ENCODE measurements at places on chromosomes 12 and 14. TPM values are rescaled to one million over a fixed set of nuclear protein-coding genes. Genes with fewer than 3 reads are reported as not detected.
A peak's percentile ranks its signal among the peaks of the same experiment; 100 is the strongest.

GRCh38 chr14:30118992-30119640 lies 191.5 kb upstream of the PRKD1 start:
- DNase-seq = no peak

- DNase-seq = no peak
Measured at GRCh38 chr12:112333019-112333418, 49.2 kb downstream of the HECTD4 start.

- DNase-seq = no peak
Measured at GRCh38 chr12:89980236-89980635, 271.6 kb upstream of the ATP2B1 start.

- DNase-seq = no peak
Measured at GRCh38 chr12:78157199-78157598, 326.5 kb downstream of the NAV3 start.

DNA sequence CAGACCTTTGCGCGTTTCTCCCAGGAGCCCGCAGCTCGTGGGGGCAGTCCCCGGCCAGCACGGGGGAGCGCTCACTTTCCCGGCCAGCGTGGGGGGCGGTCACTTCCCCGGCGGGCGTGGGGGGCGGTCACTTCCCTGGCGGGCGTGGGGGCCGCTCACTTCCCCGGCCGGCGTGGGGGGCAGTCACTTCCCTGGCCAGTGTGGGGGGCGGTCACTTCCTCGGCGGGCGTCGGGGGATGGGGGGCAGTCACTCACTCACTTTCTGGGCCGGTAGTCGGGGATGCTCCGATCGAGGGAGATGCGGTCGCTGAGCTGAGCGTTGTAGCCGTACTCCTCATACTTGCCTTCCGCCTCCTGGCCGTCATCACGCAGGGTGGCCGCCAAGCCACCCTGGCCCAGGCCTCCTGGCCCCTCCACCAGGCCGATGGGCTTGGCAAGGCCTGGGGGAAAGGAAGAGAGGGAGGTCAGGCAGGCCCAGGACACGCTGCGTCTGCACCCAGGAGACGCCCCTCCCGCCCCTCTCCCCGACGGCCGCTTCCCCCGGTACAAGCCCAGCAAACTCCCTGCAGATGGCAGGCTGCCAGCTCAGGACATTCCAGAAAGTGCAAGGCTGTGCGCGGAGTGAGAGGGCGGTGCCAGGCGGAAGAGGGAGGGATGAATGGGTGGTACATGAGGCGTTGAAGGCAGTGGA lies 43.3 kb downstream of the GALNT9 start:
- DNase-seq = peak; percentile 64

GRCh38 chr14:100735271-100735670 lies 8.6 kb downstream of the DLK1 start:
- DNase-seq = no peak

- peak; percentile 71 for DNase-seq
Measured at GRCh38 chr14:38254571-38255407, 1.1 kb downstream of the CLEC14A start.

DNA sequence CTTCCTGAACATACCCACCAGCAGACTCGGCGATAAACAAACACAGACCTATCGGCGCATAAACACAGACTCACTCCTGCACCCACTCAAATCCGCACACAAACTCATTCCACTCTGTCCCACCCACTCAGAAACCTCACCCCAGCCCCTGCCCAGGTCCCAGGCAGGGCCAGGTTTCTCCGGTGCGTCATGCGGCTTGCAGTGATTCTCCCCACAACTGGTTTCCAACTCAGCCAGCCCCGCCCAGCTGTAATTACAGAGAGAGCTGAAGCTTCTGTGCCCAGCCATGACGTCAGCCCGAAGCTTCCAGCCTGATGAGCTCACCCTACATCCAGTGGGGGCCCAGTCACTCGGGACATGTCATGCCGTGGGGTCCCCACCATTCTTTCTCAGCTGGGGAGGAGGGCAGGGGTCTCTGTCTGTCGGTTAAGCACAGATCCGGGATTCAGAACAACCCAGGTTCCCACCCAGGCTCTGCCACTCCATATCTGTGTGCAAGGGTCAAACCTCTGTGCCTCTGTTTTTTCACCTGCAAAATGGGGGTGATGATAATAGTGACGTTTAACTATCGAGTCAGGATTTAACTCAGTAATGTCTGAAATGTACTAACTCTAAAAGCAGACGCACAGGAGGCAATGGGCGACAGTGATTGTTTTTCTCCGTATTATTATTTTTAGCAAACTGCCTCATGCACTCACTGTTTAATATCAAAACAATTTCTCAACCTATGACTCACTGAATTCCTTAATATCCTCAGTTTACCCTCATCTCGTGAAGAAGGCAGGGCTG lies 2.3 kb upstream of the HSPB8 start:
- peak; percentile 60 for DNase-seq

DNA sequence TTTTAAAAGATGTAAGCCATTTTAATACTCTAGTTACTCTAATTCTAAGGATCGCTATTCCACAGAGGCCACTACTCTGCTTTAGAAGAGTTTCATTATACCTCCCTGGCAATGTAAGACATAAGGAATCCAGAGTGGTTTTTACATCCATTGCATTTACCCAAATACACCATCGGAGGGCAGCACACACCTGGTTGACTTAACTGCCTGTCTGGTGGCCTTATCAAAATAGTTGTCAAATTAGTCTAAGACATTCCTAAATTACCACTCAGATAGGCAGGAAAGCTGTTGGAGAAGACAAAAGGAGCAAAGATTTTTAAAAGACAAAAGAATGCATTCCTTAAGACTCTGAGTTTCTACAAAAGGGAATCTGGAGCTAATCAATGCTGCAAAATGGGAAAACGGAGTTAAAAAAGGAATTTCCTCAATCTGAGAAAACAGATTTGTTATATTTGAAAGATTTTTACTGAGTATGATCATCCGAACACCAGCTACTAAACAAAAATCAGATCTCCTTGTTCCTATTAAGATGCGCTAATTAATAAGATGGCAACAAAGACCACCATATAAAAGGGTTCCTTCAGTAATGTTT lies 33.8 kb upstream of the FGD4 start:
- DNase-seq = peak; percentile 76

- DNase-seq = no peak
Measured at GRCh38 chr14:64232095-64232838, 61.9 kb downstream of the ESR2 start.

DNA sequence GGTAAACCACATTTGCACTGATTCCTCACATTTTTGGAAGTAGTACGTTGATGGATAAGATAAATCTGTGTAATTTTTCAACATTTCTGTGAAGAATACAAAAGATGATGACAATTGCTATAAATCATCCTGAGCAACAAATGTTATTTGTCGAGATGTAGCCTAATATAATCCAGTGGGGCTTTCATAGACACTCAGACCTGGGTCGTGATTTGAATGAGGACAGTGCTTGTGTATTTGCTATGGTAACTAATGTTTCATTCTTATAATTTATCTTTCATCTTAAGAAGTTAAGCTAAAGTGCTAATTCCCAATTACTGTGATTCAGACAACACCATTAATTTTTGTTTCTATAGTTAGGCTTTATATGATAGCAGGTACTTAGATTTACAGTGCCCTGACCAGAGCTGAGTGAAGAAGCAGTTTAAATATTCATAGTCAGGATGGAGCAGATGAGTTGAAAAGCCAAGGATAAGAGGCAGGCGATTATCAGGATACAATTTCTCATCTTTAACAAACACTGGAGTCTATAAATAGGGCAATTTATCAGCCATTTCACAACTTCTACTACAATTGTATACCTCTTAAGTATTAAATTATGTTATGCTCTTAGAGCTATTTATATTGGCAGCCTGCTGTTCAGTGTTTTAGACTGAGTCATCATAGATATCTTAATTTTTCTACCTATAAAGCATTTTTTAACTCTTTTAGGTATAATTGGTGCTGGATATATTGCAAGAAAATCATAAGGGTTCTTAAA lies 359.9 kb downstream of the TRHDE start:
- no peak for DNase-seq

DNA sequence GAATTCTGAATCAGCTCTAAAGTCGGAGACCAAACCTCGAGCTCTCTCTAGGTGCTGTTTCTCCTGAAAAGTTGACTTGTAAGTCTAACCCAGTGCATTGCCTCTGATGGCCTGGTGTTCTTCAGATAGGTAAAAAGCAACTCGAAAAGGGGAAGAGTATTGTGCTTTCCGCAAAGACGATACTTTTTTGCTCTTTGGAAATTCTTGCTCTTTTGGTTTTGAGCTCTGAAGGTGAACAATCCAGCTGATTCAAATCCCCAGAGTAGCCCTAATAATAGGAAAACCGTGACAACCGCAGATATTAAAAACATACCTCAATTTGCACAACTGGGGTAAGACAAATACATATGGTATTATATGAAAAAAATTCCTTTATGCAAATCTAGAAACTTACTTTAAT lies 447.4 kb downstream of the RAD51B start:
- no peak for DNase-seq

GRCh38 chr14:29486132-29486531 lies 441.5 kb downstream of the PRKD1 start:
- no peak for DNase-seq

- DNase-seq = no peak
Measured at GRCh38 chr14:64970041-64970440, 2.1 kb downstream of the RAB15 start.

DNA sequence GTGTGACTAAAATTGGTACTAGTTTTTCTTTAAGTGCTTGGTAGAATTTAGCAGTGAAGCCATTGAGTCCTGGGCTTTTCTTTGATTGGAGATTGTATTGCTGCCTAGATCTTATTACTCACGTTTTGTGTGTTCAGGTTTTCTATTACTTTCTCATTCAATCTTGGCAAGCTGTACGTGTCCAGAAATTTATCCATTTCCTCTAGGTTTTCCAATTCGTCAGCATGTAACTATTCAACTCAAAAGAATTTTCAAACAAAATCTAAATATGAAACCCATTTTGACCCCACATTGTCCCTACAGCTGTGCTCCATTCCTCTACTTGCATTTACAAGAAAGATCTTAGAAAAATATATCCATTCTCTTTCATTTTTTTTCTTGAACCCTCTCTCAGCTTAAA lies 1613.4 kb upstream of the SEL1L start:
- DNase-seq = no peak

DNA sequence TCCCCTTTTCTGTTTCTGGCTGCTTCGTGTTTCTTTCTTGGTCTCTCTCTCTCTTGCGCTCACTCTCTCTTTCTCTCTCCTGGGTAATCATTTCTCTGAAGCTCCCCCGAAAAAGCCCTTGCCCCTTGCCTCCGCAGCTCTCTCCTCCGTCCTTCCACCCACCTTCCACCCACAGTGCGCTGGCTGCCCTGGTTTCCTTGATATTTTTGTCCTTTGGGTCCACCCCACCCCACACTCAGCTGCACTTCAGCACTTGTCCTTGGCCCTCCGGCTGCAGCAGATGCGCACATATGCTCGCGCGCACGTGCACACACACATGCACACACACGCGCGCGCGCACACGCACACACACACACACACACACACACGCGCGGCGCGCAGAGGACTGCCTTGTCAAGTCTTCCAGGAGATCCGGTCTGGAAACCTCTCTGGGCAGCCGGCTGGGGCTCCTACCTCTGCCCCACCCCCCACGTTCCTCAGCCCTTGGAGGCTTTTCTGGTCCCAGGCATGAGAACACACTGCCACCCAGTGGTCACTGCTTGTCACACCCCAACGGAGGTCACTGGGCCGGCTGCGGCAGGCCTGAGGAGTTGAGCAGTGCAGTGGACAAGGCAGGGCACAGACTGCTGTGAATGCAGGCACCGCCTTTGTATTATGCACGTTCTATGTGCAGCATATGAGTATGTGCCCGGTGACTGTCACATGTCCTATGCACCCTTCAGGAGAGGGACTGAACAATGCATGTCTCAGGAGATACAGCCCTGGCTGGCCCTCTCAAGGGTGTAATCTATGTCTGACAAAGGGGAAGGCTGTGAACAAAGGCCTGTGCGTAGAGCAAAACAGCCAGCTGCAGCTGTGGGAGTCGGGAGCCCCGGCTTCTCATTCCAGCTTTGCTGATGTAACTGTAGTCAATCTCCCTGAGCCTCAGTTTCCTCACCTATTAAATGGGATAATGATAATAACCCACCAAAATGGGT lies 6.5 kb downstream of the LAG3 start:
- DNase-seq = peak; percentile 98

- DNase-seq = peak; percentile 72
Measured at GRCh38 chr12:28872654-28873268, 276.3 kb upstream of the FAR2 start.

DNA sequence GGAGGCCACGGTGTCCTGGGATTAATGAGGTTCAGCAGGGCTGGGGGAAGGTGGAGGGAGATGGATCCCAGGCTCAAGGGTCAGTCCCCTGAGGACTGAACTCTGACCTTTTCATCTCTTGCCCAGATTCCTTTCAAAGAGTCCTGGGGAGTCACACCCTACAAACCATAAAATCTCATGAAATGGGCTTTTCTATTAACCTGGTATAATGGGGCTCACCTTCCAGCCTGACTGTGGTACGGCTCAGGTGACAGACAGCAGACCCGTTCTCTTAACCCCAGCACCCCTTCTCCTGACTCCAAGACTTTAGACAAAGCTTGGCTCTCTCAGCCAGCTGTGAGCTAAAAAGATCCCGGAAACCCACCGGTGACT lies 268.2 kb downstream of the ADGRD1 start:
- DNase-seq = peak; percentile 78

GRCh38 chr12:57498132-57498502 lies 10.2 kb downstream of the MARS1 start:
- DNase-seq = no peak

GRCh38 chr12:120455302-120455701 lies 9.1 kb downstream of the GATC start:
- no peak for DNase-seq

GRCh38 chr12:4086481-4086880 lies 187.1 kb upstream of the CCND2 start:
- DNase-seq = no peak

DNA sequence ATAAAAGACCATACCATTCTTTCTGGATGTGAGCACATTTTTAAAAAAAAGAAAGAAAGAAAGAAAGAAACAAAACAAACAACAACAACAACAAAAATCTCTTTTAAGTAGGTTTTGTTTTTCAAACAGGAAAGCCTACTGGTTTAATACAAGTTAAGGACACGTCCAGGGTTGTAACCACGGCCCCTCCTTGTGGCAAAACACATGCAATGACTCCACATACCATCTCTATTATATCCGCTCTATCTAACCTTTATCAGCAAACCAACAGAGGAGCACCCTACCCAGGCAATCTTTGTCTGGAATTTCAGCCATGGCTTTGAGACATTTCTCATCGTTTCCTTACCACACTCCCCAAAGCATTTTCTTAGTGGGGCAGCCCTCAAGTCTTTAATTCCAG lies 360.5 kb upstream of the TMPO start:
- peak; percentile 75 for DNase-seq

GRCh38 chr12:50129290-50129689 lies 17.3 kb downstream of the COX14 start:
- no peak for DNase-seq

GRCh38 chr12:4701395-4702190 lies 18.6 kb upstream of the GALNT8 start:
- no peak for DNase-seq

- no peak for DNase-seq
Measured at GRCh38 chr12:116717466-116718437, 20.1 kb downstream of the SPRING1 start.

GRCh38 chr12:109920261-109920780 lies 20.2 kb downstream of the TCHP start:
- DNase-seq = no peak

SLC38A4 gene
- total RNA-seq = 2.5 TPM

AVPR1A gene
- total RNA-seq = 0.04 TPM

FAM186B gene
- 0.25 TPM for total RNA-seq

PCBP2 gene
- total RNA-seq = 403 TPM

PPM1H gene
- total RNA-seq = 4.6 TPM

TMEM233 gene
- not detected for total RNA-seq

GLT1D1 gene
- total RNA-seq = 5.4 TPM

TAS2R7 gene
- total RNA-seq = not detected

NTF3 gene
- 11.0 TPM for total RNA-seq

RHEBL1 gene
- 6.0 TPM for total RNA-seq

RBP5 gene
- not detected for total RNA-seq

SLC24A4 gene
- total RNA-seq = 0.15 TPM

GPR68 gene
- total RNA-seq = 0.84 TPM
